Fibroblast of skin of right biceps (primary cell): ENCODE measurements at places on chromosomes 3 and 15.

DNA sequence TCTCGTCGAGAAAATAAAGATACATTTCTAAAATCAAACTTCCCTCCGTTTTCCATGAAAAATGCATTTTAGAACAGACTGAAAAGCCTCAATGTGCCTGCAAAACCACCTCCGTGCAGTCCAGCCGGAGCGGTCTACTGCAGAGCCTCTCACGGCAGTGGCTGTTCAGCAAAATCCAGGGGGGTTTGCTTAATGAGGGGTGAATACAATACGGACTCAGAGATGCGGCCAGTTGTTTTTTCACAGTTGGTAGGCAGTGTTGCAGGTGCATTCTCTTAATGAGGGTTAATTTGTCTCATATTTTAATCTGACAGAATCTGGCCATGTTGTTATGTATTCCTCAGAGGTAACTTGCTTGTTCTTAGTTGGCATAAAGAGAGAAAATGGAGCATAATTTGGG is 223.0 kb downstream of the EBLN2 start:
- no peak for DNase-seq

- DNase-seq, result no peak
Measured at GRCh38 chr3:128146201-128146600, 7.1 kb upstream of the EEFSEC start.

DNA sequence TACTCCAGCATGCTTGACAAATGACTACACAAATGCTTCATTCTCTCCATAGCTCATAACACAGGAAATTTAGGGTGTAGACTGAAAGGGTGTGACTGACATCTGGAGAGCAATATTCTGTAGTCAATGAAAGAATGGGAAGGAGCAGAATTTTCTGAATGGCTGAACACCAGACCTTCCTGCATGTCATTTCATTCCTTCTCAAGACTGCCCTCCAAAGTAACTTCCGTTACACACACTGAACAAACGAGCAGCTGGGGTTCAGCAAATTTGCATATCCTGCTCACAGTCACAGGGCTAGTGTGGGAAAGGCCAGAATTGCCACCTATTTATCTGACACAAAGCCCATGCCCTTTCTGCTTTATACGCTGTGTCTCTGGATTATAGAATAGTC is 325.0 kb upstream of the CFAP20DC start:
- no peak for DNase-seq

DNA sequence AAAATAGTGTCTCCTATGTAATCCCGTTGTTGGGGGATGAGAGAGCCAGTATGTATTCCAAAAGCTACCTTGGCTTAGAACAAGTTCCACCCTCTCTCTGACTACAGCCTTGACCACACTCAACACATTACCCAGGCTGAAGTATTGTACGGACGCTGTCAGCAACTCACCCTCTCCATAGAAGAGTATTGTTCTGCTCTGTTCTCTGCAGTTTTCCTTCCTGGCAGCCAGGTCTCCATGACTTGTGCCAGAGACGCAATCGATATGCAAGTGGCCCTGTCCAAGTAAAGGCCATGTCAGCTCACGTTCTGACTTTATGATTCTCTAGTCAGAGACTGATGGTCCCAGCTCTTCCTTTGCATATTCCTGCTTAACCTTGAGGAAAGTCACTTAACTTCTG is 164.1 kb upstream of the SLCO3A1 start:
- no peak for DNase-seq

- DNase-seq, result no peak
Measured at GRCh38 chr3:177787279-177788041, 590.2 kb upstream of the TBL1XR1 start.

DNA sequence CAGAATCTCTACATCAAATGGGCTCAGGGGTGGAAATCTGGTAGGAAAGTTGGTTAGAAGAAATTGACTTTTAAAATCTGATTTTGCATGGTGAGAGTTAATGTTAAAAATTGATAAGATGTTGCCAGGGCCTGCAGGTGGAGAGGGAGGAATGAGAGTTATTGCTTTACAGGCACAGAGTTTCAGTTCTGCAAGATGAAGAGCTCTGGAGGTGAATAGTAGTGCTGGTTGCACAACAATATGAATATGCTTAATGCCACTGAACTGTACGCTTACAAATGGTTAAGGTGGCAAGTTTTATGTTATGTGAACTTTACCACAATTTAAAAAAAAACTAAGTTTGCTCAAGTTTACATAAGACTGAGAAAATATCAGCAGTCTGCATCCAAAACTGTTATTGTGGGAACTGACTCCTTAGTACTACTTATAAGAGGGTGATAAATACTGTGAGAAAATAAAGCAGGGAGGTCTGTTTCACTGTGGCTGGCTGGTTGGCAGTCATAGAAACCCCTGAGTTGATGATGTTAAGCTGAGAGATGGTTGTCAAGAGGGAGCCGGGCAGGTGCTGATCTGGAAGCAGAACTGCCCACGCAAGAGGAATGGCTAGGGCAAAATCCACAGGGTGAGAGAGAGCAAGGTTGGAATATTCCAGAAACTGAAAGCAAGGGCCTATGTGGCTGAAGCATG is 144.9 kb downstream of the EDEM1 start:
- DNase-seq, result no peak

DNA sequence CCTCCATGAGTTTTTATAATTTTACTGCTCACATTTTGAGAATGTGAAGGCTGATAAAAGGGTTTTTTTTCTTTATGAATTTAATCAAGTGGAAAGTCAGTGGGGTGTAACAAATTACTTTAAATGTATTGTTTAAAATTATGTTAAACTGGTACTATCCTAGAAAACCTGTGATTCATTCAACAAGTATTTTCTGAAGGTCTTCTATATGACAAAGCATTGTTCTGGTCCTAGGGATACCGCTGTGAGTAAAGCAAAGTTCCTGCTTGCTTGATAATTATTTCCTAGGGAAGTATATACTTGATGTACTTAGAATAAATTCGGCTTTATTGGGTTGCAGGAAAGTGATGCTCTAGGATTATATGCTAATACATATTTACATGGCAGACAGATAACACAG is 152.8 kb upstream of the GOLGA6L4 start:
- DNase-seq, result peak; percentile 22

GRCh38 chr3:136277634-136278033 is 27.5 kb downstream of the PCCB start:
- DNase-seq, result no peak
